ENCODE measurements at places on chromosomes 7 and 10.
A peak's percentile ranks its signal among the peaks of the same experiment; 100 is the strongest.

DNA sequence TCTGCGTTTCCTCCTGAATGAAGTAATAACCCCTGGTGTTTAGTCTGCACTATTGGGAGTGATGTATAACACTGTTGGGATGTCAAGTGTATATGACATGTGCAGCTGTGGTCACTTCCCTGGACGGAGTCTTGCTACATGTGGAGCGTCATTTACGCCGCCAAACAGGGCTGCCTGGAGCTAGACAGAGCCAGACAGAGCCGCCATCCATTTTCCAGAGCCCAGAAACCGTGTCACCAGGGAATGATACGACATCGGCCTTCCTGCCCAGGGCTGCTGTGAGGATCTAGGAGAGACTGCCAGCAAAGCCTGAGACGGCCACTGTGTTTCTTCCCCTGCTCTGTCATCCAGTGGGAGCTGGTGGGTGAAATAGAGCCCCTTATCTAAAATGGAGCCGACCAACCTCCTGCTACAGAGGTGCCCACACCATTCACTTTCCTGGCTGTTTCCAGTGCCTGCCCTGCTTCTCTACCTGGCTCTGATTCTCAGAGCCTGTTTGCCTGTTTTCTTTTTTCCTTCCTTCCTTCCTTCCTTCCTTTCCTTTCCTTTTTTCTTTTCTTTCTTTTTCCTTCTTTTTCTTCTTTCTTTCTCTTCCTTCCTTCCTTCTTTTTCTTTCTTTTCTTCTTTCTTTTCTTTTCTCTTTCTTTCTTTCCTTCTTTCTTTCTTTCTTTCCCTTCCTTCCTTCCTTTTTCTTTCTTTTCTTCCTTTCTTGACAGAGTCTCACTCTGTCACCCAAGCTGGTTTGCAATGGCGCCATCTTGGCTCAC, 13.3 kb upstream of the FGFR2 start:
- DNase-seq: no peak

DNA sequence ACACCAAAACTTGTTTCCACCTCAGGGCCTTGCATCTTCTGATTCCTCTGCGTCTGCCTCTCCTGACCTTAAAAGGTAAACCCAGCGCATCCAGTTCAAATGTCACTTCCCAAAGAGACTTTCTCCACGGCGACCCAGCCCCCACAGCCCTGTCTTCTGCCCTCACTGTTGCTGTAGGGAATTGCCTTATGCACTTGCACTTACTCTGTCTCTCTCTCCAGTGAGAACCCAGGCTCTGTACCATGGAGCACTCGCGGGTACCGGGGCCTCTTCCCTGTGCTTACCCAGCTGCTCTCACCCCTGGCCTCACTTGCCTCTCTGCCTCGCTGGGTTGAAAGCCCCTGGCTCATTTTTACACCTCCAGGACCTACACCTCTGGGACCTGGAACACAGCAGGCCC, 48.4 kb downstream of the AOC1 start:
- DNase-seq: no peak

DNA sequence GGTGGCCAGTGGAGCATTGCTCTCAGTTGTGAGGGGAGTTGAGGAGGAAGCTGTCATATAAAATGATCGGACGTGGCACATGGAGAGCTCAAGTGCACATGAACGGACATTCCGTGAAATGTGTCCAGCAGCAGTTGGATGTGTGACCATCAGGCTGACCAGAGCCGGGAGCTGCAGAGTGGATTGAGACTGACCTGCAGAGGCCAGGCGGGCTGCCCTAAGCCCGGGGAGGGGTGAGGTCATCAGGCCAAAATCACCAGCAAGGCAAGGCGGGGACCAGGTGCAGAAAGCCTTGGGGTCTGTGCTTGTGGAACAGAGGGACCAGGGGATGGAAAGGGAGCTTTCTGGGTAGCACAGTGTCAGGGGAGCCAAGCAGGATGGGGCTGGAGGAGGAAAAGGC, 279.5 kb downstream of the CELF2 start:
- DNase-seq: no peak

GRCh38 chr10:32144817-32145688, 88.8 kb upstream of the KIF5B start:
- DNase-seq: no peak

- no peak for DNase-seq
Observed at GRCh38 chr7:138982204-138982623, 1.0 kb upstream of the KIAA1549 start.

DNA sequence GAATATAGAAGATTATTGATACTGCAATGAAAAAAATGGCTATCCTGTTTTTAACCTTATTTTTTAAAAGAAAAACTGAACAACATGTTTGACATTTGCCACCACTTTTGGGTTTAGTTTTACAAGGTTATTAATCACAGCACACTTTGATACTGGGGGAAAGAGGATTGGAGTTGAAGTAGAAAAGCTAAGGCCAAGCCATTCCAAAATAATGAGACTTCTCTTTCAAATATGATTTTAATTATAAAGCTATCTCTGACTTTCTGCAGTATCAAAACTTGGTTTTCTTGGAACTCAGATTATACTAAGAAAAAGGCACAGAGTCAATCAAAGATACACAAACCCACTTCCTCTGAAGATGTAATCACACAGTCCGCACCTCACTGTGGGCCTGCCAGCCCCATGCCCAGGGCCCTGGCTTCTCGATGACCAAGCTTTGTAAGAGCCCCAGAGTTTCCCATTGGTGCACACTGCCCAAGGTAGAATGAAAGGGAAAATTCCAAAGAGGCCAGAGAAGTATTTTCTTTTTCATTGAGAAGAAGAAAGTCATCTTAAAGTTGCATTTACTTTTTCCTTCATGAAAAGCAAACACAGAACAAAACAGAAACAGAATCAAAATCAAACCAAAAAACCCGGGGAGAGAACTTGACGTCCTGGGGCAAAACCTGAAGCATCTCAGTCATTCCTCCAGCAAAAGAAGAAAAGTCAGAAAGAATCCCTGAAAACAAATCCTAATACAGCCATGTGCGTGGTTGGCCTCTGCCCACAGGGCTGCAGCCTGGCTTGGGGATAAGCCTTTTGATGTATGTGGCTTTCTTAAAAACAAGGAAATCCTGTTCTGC, 187.7 kb upstream of the KLF6 start:
- no peak for DNase-seq

GRCh38 chr7:141166926-141167325, 93.1 kb downstream of the TMEM178B start:
- no peak for DNase-seq

- no peak for DNase-seq
Observed at GRCh38 chr10:123909866-123910265, 18.3 kb upstream of the CPXM2 start.

- peak; percentile 74 for DNase-seq
Observed at GRCh38 chr7:17769918-17770317, 170.4 kb downstream of the SNX13 start.

- no peak for DNase-seq
Observed at GRCh38 chr10:116237260-116237659, 35.7 kb downstream of the GFRA1 start.

GRCh38 chr10:78798976-78799730, 269.6 kb upstream of the ZMIZ1 start:
- no peak for DNase-seq

DNA sequence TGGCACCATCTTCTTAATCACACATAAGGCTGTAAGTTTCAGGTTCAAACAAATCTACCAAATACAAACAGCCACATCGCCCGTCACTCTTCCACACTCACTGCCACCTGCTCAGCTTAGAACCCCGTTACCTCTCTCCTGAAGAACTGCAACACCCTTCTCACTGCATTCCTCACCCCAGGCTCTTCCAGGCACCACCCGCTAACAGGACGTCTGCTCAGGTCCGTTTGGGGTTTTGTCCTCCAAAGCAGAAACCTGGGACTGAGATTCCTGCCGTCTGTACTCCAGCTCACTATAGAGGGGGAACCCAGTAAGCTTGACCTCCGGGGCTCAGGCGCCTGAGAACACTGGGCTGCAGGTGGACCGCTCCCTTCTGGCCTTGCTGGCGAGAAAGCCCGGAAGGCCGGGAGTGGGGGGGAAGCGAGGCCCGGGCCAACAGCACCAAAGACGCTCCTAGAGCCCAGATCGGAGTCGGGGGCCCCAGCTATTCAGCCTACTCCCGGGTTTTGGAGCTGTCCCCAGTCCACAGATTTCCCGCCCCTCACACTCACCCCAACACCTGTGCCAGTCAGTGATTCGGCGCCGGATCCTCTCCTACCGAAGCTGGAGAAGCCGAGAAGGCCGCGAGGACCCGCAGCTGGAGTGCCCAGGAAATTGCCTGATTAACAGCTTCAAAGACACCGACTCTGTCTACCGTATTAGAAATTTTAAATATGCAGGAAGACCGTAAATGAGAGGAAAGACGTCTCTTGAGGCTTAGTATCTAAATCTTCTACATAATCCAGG, at the start of gene AP3M1:
AP3M1 (minus strand) TSS at position 625 of the 786 bp plus-strand sequence. CDS start 12,449 bp downstream, outside the sequence.
- peak; percentile 70 for DNase-seq

DNA sequence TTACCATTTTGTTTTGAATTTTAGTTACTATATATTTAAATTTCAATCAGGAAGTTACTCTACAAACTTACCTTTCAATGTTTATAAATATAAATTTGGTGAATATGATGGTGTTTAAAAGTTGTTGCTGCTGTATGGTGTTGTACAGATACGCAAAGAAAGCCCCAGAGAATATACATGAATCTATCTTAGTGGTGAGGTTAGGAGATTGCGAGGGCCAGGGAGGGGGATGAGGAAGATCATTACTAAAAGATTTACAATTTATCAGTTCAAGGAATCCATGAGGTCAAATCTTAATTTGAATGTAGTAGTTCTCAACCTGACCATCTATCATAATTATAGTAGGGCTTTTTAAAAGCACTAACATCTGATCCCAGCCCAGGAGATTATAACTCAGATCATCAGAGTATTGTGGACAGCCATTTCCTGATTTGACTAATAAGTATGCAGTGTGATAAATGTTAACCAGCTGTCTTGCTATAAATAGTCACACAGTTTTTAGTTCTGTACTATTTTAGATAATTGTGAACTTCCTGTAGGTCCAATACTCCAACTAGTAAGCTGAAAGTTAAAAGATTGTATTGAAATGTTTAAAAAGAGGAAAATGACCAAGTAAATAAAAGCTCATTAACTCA, 23.6 kb downstream of the FAM3C start:
- DNase-seq: no peak

GRCh38 chr10:26385443-26385842, 52.7 kb upstream of the APBB1IP start:
- DNase-seq: no peak

- no peak for DNase-seq
Observed at GRCh38 chr7:103690242-103690974, 244.4 kb upstream of the SLC26A5 start.

- no peak for DNase-seq
Observed at GRCh38 chr10:28375399-28376354, 72.8 kb upstream of the MPP7 start.

GRCh38 chr10:2392145-2392812, 655.0 kb upstream of the ADARB2 start:
- DNase-seq: no peak

GRCh38 chr7:13044309-13044708, 356.9 kb downstream of the ARL4A start:
- DNase-seq: no peak

All from NT2/D1 (cell line).